ENCODE measurements at places on chromosomes 11 and 22.

DNA sequence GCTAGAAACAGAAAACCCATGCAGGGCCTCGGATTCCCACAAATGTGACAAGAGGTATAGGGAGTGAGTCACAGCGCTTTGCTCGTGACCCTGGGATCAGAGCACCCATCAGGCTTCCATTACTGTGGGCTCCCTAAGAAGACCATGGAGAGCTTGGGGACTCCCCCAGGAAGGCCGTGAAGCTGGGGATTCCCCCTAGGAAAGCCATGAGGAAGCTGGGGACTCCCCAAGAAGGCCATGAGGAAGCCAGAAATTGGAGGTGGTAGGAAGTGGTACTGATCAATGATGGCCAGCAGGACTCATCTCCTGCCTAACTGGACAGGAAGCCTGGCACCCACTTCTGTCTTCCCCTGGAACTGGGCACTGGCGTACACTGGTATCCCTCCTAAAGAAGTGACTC is 10.1 kb upstream of the DCPS start:
- no peak for DNase-seq

DNA sequence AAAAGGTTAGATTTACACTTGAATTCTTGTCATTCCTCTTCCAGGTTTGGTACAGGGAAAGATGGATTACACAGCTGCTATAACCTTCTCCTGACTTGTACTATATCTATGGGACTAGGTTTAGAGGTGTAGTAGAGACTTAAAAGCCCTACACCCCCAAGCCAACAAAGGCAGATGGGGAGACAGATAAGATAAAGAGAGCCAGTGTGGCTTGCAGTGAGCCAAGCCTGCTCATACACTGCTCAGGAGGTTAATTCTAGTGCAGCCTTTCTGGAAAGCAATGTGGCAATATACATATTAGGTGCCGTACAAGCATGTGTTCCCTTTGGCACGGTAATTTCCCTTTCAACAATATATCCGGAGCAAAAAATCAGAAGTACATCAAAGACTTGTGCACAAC is 10.8 kb downstream of the SIK3 start:
- no peak for DNase-seq

DNA sequence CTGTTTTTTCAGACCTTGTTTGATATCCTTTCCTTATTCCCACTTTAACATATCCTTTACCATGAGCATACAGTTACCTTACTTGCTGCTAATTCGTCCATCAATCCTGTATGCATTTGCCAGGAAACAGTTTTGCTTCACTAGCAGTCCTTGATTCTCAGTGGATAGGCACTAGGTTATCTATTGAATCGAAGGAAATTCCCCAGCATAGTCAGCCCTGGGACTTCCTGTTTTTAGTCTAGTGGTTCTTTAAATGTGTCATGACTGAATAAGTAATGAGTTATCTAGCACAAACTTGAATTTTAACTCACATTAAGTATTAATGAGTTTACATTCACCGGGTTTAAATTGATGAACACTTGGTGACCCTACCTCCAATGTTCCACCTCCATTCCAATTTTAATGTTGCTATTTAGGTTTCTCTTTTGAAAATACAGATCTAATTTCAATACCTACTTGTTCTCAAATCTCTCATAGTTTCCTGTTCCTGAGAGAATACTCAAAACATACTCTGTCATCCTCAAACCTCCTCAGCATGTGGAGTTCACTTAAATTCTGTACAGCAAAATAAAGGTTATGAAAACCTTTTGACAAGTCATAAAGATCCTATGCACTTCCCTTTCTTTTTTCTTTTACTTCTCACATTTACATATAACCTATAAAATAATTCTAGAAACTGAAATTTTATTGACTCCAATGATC is 1375.1 kb upstream of the TENM4 start:
- no peak for DNase-seq

DNA sequence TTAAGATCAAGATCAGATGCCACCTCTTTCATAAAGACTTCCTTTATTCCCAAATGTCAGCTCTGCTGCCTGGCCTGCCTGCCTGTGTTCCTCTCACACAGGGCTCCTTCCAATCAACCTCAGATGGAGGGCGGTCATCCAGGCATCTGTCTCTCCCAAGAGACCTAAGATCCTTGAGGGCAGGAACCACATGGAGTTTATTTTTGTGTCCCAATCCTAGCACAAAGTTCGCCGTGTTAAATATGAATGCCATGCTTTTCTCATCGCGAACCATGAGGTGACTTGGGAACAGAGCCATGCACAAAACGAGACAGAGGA is 72.7 kb upstream of the ARFGAP3 start:
- DNase-seq = no peak

GRCh38 chr11:128713595-128713994 is 19.7 kb downstream of the FLI1 start:
- no peak for DNase-seq

- DNase-seq = no peak
These were observed 945 bp downstream of the ROBO3 start for GRCh38 chr11:124865902-124866851.

DNA sequence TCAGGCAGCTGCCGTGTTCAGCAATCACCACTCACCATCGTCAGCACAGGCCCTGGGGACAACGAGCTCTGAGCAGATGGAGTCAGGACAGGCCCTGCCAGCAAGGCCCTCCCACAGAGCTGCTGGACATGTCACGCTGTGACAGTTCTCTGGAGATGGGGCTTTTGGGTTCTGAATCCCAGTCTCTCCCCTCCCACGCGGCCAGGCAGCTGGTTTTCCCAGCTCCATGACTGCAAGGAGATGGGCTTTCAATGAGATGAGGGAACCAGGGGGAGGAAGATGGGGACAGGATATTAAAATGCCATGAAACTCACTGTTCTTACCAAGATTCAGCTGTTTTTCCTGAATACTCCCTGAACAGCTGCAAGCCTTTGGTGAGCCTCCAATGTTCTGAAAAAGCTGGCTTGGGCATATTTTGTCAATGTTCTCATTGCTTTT is 305.9 kb downstream of the BRD1 start:
- DNase-seq = no peak

DNA sequence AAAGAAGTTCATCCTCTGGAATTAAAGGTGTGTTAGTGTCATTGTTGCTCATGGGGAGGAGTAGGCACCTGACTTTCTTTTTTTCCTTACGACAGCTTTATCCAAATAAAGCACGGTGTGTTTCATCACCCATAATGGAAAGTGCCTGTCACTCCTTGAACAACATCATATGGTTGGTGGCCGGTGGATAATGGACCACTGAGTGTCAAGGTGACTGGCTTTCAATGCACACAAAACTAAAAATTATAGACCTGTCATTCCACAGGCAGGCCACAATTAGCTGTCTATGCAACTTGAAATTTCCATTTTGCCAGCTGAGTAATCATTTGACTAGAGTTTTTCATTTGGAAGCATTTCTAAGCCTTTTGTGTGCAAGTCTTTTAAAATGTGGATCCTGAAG is 45.0 kb upstream of the MPPED2 start:
- DNase-seq = no peak

- DNase-seq = no peak
These were observed 242.6 kb upstream of the FAT3 start for GRCh38 chr11:91981995-91982394.

GRCh38 chr22:41382098-41382578 is 396 bp downstream of the TEF start:
- no peak for DNase-seq

DNA sequence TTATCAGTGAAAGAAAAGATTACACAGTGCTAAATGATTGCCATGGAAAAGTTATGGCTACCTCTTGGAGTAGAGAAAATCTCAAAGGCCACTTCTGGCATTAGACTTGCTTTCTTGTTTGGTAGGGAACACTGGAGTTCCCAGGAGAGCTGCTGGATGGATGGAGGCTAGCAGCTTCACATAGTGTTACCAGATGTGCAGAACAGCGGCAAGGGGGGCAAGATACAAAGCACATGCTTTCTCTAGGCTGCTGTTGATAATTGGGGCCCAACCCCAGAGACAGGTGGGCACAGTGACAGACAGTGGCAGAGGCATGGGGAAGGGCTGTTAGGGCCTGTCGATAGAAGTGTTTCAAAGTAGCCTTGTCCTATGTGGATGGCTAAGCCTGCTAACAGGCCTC is 94.9 kb downstream of the DBX1 start:
- DNase-seq = no peak

DNA sequence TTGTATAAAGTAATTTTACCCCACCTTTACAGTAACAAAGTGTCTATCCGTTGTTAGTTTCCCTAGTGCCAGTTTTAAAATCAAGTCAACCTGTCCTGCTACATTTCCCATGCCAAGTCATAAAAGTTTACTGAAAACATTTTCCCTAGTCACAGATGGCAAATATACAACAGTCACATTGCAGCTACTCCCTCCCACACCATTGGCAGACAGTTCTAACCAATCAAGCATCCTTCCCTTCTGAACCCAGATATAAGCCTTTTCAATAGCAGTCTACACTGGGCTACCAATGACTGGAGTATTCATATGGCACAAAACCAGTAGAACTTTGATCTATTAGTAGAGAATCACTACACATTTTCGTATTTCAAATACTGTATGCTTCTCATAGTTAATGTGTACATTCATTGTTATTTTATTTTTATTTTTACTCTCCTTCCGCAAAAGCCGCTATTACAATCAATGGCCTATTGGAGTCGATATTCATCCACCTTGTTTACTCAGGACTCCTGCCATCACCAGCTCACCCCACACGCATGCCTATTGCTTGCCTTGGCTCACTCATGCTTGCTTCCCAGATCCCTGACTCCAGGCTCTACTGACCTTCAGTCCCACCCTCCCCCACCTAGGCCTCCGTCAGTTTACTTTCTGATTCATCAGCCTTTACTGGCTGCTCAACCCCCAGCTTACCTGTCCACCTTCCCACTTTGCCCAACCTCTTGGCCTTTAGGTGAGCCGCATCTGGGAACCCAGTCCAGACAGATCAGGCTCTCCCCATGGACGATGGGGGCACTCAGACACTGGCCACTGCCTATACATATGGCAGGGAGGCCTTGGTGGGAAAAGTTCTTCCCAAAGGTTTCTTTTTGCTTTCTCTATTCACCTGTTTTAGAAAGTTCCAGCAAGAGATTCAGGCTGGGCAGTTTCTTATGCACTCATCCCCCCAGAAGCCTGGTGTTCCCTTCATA is 408.4 kb downstream of the SOX6 start:
- DNase-seq = no peak

DNA sequence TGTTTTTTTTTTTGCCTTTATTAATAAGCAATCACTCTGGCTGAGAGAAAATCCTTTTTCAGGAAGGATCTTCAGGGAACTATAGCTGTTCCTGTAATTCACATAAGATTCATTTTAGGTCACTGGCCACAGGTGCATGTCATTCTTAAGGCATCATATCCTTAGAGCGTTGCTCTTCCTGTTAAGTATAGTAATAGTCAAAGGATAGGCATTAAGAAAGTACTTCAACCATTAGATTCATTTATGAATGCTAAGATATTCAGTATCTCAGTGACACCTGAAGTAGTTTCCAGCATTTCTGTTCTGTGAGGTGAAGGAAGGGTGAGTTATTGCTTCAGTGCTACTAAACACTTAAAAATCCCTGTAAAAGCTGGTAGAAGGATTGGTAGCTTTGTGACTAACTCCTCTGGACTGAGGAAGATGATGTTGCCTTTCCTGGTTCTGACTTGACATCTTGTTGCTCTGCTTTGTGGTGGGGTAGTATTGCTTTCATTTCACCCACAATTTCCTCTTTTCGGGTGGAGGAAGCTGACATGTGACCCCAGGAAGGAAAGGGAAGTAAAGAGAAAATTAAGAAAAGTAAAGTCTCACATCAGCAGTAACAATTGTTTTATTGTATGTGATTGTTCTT is 34.7 kb downstream of the RNF169 start:
- DNase-seq = no peak

DNA sequence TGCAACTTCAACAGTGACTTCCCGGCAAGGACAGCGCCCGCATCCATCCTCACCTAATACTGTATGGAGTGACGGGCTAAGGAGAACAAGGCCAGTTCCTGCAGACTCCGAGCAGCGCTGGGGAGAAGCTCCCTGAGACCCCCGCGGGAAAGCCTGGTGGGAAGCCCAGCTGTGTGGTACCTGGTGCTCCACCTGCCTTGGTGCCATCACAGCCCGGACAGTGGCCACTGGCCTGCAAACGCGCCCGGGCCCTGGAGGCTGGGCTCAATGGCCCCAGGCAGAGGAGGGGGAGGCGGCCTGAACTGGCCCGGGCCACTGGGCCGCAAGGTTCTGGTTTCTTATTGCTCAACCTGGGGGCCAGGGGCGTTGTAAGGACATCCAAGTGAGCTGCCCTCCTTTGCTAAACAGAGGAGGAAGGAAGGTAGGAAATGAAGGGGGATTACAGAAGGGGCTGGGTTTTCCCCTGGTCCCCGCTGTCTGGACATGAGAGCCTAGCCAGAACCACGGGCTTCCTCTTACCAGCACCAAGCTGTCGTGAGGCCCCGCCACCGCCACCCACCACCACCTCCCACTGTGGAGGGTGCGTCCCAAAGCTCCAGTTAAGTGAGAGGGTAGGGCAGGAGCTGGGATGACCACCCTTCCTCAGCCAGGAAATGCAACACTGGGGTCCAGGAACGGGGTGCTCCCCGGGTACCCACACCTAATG is 8.5 kb upstream of the CDC42BPG start:
- no peak for DNase-seq

GRCh38 chr22:26494506-26494905 is 10.8 kb downstream of the SRRD start:
- DNase-seq = no peak

DNA sequence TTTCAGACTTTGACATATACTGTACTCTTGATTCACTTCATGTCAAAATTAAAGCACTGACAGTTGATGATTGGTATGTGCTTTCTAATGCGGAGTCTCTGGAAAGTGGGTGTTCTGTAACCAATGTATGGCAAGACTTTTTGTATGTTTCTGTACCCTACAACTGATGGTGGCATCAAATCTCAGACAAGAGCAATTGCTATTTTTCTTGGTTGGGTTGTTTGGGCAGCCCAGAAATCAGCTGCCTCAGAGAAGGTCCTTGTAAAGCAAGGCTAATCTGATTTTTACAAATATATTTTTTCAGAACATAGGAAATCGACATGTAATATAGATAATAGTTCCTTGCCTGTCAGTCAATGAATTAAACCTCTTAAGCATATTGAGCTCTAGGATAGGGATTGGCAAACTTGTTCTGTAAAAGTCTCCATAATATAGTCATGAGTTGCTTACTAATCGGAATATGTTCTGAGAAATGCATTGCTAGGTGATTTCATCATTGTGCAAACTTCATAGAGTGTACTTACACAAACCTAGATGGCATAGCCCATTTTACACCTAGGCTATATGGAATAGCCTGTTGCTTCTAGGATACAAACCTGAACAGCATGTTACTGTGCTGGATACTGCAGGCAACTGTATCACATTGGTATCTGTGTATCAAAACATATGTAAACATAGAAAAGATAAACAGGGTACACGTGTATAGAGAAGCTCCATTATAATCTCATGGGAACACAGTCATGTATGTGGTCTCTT is 10.2 kb upstream of the OOSP4A start:
- no peak for DNase-seq

- no peak for DNase-seq
These were observed 16.9 kb upstream of the ARHGEF17 start for GRCh38 chr11:73291196-73291595.

DNA sequence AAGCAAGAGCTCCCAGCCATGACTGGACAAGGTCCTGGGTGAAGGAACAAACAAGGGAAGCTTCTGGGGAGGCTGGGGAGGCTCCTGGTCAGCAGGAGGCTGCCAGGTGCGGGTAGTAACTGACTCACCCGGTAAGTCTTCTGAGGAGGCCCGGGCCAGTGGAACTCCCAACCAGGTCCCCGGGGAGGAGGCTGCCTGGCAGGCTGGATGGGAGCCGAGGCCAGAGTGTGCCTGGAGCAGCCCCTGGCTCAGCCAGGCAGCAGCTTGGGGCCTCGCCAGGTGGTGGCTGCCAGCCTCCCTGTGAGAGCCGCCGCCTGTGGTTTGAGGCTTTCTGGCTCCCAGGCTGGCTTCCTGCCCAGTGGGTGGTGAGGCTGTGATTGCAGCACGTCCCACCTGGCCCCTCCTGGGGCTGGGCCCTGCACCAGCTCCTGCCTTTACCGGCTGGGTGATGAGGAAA is 46.2 kb downstream of the IGF2 start:
- DNase-seq = no peak
